Left kidney (tissue), 8 donors: ENCODE measurements at places on chromosomes 3 and 15. TPM values are rescaled to one million over a fixed set of nuclear protein-coding genes. Genes with fewer than 3 reads are reported as not detected.

POMGNT2 gene
- 19.0 TPM for polyA plus RNA-seq

GPR149 gene
- not detected for polyA plus RNA-seq

DNA sequence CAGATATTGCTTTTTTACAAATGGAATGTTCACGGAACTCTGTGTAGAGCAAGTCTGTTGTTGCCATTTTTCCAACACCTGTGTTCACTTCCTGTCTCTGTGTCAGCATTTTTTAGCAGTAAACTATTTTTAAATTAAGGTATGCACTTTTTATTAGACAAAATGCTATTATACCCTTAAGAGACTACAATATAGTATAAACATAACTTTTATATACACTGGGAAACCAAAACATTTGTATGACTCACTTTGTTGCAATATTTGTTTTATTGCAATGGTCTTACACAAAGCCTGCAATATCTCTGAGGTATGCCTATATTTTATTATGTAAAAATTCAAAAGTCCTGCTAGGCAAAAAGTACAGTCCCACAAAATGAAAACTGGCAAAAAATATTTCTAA, 39.8 kb upstream of the FGF7 start:
- DNase-seq: no peak

DNA sequence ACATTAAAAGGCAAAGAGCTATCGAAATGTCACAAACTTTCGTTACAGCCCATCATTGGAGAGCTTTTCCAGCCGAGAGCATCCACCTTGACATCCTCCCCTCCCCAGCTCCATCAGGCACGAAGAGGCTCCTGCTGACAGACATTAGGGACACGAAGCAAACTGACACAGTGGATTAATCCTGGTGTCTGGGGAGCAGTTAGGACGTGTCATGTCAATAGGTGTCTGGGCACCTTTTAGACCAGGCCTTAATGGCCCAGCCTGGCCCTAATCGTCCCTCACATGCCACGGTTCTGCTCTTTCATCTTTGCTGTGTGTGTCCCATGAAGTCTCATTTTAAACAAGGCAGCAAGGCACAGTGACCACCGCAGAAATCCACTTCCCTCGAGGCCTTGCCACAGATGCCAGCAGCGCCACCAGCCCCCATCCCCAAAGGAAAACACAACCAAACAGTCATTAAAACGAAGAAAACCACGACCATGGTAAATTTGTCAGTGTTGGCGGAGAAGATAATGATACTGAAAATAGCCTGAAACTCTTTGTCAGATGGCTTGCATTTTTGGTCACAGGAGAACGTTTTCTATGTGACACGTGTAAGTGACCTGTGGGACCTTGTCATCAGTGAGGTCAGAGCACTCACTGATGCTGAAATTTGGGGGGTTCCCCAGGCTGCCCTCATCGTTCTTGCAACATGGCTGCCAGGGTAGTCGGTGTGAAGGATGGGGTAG, 16.3 kb upstream of the PCSK6 start:
- DNase-seq: no peak

DNA sequence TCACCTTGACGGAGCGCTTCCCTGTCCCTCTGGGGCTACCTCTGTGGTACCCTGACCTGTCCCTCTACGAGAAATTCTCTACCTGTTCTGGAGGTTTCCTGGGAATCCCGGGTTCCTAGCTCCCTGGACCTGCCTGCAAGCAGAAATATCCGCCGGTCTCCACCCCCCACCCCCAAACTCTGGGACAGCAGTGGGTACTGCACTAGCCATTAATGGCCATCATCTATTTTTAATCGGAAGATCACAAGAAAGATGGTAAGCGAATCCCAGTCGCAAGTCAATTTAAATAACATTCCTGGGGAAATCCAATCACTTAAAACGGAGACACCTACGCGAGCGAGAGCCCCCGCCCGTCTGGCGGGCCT, 429 bp upstream of the C3orf80 start:
- DNase-seq: no peak

GRCh38 chr3:174862666-174863065, 3.5 kb downstream of the NAALADL2 start:
- DNase-seq: no peak

DAZL gene
- not detected for polyA plus RNA-seq

PLEKHO2 gene
- polyA plus RNA-seq: 15.5 TPM

DNA sequence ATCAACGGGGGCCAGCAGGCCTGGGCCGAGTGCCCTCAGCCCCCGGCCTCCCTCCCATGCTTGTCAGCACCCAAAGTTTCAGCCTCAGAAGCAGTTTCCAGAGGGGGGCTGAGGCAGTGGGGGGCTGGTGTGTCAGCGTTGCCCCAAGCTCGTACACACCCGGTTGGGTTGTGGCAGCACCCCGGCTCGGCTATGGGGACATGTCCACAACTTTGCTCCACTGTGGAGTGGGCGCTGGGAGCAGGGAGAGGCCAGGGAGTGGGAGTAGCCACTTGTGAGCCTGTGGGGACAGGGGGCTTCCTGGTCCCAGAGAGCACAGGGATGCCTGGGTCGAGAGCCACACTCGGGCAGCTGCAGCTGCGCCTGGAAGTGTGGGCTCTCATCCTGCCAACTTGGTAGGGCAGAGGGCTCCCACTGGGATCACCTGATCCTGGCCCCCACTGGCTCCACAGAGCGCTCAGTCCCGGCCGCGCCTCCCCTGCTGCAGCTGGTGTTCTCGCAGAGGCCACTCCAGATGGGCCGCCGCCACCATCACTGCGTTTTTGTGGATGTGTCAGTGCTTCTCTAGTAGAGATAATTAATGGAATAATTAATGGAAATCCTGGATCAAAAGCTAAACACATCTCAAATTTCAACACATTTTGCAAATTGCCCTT, 75.1 kb downstream of the NR1D2 start:
- DNase-seq: no peak

DNA sequence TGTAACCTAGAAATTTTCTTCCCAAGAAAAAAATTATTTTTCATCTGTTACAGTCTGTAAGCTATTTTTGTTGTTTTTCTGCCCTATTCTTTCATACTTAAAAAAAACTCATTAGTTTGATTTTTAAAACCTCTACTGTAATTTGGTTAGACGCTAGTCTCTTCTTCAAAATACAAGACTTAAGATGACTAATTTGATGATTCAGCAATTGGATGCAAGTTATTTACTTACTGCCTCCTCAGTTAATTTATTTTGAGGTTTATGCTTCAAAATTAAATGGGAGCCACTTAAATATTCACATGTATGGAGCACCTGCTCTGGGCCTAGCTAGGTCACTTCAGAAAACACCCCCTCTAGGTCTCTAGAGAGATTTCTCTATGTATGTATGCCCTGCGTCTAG, 132.4 kb downstream of the IQCH start:
- DNase-seq: no peak

DNA sequence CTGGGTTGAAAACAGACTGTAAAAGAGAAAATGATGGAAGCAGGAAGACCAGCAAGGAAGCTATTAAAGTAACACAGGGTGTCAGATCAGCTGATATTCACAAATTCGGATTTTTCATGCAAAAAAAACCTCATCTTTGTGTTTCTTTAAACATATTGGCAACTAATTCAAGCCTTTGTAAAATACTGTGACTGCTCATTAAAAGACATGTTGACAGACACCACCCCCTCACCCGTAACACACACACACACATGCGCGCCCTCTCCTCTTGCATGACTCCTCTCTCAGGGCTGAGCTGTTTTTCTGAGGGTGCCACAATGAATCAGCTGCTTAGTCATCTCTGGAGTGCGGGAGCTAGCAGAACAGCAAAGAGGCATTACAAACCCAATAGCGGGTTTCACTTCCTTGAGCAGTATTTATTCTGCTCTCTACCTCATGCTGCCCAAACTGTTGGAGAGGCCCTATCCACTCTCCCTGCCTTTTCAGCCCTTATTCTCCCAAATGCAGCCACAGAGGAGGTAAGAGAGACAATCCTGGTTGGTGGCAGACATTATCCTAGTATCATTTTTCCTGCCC, 35.8 kb upstream of the CCDC80 start:
- no peak for DNase-seq

- no peak for DNase-seq
Observed at GRCh38 chr15:85764649-85765277, 30.0 kb downstream of the KLHL25 start.

GRCh38 chr15:39455471-39455991, 125.3 kb upstream of the THBS1 start:
- DNase-seq: no peak

DNA sequence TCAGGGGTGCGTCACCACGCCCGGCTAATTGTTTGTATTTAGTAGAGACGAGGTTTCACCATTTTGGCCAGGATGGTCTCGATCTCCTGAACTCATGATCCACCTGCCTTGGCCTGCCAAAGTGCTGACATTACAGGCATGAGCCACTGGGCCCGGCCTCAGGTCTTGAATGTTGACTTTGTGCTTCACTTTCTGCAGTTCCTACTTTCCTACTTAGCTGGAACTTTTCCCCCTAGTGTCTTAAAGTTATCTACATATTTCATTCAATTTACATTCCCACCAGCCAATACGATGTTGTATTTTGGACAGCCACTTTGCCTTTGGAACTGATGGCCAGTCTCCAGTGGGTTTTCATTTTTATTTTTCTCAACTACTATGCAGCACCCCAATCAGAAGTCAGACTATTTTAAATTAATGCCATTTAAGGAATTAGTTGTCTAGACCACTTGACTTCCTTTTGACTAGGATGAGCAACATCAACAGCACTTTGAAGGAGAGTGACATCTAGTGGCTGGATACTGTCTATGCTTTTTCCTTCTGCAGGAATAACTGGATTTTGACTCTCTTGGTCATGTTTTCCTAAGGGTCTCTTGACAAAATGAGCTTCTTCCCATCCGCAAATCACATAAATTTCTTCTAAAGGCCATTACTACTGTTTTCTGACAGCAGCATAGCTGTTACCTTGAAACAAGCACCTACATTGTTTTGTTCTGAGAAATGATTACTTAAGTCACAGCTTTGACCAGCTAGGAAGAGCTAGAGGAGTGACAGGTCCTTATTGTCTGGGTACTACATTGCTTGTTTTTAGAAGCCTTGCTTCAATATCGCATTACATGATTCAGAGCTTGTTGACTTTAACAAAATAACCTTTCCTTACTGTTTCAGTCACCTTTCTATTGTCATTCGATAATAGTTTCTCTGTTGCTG, 140.2 kb downstream of the ITPR1 start:
- DNase-seq: peak; percentile 72

- no peak for DNase-seq
Observed at GRCh38 chr15:40163657-40164416, 3.0 kb downstream of the BUB1B start.

- no peak for DNase-seq
Observed at GRCh38 chr3:126275620-126275904, 81.6 kb downstream of the KLF15 start.

- DNase-seq: no peak
Observed at GRCh38 chr15:46260937-46261336, 626.1 kb downstream of the SQOR start.

DNA sequence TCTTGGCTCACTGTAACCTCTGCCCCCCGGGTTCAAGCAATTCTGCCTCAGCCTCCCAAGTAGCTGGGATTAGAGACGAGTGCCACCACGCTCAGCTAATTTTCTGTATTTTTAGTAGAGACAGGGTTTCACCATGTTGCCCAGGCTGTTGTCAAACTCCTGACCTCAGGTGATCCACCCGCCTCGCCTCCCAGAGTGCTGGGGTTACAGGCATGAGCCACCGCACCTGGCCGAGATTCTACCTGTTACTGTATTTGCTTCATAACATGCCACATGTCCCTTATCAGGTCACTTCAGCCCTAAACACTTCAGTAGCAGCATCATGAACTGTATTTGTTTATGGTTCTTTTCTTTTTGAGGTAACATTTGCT, 7.5 kb upstream of the LCTL start:
- DNase-seq: no peak

CFAP100 gene
- 1.7 TPM for polyA plus RNA-seq

DNA sequence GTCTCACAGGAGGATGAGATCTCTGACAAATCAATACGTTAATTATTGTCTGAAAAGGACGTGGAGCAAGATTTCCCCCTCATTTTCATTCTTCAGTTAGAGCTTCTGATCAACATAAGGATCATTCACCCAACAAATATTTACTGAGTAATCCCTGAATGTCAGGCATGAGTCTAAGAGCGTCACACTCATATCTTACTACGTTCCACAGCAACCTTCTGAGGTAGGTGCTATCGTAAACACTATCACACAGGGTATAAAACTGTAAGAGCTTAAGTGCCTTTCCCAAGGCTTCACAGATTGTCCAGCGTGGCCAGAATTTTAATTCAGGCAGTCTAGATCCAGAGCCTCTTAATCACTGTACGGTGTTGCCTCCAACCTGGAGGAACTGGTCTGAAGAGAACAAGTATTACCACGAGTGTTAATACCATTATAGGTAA, 10.6 kb upstream of the TM4SF1 start:
- no peak for DNase-seq

DNA sequence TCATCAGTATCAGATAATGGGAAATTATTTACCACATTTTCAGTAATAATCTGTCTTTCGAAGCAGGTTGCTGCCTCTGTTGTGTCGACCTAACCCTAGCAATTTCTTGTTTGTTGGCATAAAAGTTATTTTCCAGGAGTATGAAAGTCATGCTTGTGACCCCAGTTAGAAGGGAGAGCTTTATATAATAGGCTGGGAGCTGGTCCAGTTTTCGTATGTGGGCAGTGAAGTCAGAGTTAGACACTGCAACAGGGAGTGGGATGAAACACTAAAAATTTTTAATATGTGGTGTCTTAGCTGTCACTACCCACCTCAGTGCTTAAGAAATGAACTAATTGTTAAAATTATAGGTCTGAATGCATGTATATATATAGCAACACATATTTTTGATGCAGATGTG, 348.5 kb downstream of the FEZF2 start:
- no peak for DNase-seq

CDC25A gene
- 14.1 TPM for polyA plus RNA-seq

NEK10 gene
- 2.3 TPM for polyA plus RNA-seq

DNA sequence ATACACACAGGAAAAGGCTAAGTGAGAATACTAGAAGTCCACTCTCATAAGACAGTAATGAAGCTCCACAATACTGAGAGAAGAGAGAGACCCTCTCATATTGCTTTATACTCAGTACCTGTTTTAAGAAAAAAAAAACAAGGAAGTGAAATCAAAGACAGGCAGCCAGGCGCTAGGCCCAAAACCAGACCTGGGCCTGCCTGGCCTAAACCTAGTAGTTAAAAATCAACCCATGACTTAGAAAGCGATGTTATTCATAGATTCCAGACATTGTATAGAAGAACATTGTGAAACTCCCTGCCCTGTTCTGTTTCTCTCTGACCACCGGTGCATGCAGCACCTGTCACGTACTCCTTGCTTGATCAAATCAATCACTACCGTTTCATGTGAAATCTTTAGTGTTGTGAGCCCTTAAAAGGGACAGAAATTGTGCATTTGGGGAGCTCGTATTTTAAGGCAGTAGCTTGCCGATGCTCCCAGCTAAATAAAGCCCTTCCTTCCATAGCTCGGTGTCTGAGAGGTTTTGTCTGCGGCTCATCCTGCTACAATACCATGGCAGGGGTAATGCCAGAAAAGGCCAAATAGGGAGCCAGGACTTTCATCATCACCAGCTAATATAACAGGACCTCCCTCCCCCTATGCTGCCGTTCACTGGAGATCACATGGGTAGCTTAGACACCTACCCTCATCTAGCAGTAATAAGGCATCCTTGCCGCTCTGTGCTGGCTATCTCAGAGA, 1294.1 kb downstream of the NSUN3 start:
- no peak for DNase-seq

TMIE gene
- polyA plus RNA-seq: 0.47 TPM

C3orf70 gene
- 9.9 TPM for polyA plus RNA-seq
